ENCODE measurements at places on chromosomes 4 and X.

DNA sequence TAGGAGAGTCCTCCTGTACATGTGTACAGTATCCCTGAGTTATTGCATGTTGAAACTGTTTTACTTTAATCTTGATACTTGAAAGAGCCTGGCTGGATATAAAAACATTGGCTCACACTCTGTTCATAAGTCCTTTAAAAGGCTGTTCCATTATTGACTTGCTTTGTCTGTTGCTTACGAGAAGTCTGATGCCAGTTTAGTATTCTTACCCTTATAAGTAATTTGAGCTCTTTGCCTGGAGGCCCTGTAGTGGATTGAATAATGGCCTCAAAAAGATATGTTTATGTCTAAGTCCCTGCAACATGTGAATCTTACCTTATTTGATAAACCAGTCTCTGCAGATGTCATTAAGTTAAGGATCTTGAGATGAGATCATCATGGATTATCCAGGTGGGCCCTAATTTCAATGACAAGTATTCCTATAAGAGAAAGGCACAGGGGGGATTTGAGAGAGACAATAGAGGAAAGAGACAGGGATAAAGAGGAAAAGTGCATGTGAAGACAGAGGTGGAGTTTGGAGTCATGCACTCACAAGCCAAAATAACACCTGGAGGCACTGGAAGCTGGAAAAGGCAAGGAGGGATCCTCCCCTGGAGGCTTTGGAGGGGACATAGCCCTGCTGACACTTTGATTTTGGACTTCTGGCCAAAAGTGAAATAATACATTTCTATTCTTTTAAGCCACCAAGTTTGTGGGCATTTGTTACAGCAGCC lies 98.1 kb downstream of the IRF2 start:
- no peak for ATAC-seq

GRCh38 chr4:3344104-3344503 lies 51.3 kb downstream of the RGS12 start:
- ATAC-seq = no peak

DNA sequence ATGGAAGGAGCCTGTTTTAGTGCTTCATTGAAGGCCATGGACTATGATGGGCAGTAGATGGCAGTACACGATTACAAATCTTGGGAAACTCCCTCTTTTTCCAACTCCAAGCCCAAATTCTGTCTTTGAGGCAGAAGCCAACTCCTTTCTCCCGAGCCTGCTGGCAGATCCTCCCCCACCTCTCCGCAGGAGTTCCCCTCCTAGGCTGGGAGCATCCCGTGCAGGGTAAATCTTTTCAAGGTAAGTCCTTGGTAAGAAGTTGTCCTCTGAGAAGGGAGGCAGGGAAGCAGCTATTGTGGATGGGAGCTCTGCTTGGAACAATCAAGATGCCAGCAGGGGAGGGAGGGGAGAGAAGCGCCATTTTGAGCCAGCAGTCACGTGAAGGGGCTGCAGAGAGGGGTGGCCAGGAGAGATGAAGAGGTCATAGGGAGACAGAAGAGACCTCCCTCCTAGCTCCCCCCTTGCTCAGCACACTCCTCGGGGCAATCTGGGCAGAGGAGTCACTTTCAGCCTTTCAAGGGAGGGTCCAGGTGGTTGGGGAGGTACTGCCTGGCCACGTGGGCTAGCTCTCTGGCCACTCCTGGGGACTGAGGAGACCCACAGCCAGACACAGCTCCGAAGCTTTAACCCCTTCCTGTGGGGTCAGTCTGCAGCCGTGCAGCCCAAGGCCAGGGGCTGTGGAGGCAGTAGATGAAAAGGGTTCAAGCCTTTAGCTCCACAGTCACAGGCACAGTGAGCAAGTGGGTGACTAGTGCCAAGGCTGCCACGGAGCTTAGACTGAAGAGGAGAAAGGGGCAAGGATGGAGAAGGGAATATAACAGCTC lies 9.6 kb downstream of the CC2D2A start:
- no peak for ATAC-seq

DNA sequence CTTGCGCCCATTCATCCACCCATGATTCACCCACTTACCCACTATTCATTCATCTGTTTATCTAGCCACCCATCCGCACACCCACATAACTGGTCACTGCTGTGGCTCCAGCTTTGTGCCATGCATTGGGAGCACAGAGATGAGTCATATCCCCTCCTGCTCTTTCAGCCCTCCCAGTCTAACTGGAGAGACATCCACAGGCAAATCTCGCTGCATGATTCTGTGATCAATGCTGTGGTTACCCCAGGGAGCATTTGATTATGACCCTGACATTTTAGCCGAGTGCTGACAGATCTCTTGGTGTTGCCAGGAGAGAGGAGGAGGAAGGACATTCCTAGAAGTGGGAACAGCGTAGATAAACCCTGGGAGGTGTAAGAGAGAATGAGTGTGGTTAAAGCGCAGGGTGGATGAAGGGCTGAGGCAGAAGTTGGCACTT lies 10.4 kb upstream of the PORCN start:
- ATAC-seq = no peak

DNA sequence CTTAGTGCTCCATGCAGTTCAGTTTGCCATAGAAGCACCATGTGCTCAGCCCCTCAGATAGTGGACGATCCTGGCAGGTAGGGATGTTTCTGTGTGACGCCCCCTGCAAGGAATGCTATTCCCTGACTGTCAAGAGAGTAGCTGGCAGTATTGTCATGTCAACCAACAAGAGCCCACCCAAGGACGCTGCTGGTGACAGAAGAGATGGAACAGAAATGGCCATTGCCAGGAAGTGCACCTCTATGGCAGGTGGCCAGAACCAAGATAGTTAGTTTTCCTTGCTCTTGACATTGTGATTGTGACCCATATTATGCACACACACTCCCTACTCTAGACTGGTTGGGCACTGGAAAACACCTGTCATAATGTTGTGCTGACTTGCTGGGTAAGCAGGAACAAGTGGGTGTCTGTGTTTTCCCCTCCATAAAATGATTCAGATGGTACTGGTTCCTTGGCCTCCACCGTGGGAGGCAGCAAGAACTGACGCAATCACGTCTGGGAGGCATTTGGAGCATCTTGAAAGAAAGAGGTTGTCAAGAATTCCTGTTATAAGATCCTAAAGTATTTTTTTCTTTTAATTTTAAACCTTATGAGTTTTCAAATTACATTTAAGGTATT lies 507.9 kb downstream of the MID1IP1 start:
- ATAC-seq = peak; percentile 90

- ATAC-seq = peak; percentile 67
Measured at GRCh38 chr4:40699648-40700047, 50.1 kb upstream of the NSUN7 start.

DNA sequence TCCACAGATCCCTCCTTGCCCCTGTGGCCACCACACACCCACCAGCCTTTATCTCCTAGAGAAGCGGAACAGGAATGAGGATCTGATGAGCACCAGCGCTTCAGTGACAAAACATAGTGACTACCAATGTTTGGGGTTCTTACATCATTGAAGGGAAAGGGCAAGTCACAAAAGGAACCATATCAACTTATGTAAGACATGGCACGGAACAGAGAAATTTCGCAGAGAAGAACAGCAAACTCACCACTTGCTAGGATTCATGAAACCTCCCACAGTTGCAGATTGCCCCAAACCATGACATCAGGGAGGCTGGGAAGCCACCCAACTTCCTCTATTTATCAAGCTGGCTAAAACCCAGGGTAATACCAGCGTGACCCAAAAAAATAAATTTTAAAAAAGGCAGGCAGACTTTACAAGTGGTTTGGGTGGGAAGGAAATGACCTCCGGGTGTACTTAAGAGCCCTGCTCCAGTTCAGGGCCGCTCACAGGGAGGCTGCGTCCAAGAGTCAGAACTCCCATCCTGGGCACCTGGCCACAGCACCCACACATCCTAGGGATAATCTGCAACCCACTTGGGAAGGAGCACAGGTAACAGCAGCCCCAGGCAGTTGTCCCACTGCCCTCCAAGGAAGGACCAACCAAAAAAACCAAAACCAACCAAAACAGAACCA lies 36.0 kb downstream of the ADGRG2 start:
- ATAC-seq = no peak

DNA sequence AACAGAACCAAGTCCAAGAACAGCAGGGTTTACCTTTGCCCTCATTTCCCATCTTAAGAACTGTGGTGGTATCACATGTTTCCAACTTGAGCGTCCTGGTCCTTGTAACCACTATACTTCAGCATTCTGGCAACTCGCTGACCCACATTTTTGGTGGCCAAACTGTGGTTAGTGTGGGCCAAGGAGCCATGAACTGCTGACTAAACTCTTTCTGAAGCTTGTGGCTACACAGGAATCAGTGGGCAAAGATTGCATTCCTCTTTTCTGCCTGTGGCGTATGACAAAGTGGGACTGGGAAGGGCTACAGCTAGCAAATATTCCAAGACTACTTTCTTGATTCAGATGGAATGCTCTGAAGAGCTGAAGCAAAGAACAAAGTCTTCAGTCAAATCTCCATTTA lies 106.3 kb upstream of the MID1 start:
- ATAC-seq = no peak

DNA sequence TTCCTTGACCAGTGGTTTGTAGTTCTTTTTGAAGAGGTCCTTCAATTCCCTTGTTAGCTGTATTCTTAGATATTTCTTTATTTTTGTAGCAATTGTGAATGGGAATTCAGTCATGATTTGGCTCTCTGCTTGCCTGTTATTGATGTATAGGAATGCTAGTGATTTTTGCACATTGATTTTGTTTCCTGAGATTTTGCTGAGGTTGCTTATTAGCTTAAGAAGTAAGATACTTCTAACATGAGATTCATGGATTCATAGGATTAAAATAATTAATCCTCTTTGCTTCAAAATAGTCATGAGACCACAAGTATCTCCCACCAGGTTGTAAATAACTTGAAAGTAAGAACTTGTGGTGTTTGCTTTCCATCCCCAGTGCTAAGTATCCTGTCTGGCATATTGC lies 308.9 kb downstream of the DTHD1 start:
- no peak for ATAC-seq

DNA sequence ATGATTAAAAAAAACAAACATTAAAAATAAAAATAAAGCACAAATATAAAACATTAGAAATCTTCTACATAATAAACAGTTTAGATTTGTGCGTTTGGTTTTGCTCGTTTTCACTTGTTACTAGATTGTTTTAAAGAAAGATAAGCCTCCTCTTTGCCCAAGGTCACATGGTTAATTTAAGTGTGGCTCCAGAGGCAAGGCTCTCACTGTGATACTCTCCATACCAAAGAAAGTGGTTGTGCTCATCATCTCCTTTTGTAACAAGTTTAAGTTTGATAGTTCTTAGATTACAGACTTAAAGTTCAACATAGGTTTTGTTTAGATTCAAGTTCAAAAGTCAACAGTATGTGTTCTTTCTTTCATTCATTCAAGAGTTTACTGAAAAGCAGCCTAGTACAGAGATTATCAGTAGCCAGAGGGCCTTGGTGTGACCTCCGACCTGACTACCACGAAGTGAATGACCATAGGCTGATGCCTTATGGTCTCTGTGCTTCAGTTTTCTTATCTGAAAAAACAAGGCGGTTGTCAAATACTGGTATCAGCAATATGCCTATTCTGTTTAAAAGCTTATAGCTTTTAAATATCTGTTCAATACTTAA lies 133.2 kb downstream of the ZAR1 start:
- no peak for ATAC-seq

DNA sequence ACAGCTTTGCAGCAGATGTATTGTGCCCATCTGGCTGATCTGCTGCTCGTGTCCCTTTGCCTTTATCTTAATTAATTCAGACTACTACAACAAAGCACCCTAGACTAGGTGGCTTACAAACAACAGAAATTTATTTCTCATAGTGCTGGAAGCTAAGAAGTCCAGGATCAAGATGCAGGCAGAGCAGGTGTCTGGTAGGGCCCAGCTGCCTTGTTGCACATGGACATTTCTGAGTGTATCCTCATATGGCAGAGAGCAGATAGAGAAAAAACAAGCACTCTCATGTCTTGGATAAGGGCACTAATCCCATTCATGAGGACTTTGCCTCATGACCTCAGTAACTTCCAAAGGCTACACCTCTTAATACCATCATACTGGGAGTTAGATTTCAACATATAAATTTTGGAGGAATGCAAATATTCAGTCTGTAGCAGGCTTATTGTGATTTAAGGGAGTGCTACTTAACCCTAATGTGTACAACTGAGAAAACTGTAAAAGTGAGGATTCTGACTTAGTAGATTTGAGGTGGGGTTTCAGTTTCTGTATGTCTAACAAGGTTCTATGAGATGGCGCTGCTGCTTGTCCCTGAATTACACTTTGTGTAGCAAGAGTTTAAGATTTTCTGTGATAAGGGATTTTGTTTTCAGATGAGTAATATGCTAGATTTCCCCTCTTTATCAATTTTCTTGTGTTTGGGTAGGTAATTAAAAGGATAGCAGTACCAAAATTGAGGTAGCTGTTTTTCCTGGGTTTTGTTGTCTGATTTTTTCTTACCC lies 473.2 kb upstream of the TECRL start:
- no peak for ATAC-seq

- no peak for ATAC-seq
Measured at GRCh38 chr4:2689114-2689513, 67.0 kb downstream of the TNIP2 start.

DNA sequence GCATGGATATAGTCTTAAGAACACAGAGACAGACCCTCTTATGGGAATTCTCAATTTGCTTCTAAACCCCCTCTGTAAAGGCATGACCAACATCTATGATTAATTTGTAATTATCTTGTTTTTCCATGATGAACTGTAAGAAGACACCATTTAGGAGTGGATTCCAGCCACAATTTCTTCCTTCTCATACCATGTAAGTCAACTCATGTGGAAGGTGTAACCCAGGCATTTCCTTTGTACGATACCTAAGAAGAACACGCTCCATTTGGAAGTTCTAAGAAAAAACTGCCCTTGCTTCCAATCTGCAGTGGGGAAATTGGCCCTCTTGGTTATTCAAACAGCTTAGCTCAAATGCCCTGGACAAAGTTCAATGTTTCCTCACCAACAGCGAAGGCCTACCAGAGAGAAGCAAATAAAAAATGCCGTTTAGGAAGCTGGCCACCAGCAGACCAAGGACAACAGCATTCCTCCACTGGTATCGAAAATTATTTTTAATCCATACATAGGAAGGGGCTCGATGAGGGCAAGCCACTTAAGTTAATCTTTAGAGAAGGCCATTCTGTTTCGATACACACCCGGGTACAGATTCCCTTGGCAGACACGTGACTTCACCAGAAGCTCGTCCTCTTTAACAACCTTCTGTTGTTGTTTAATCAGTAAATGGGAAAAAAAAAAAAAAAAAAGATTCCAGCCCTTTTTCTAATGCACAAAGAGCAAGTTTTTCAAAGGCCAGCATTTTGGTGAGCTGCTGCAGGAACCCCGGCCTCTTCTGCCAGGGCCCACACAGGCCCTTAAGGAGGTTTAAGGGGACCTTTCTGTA lies 2.6 kb downstream of the DHRSX start:
- ATAC-seq = no peak

GRCh38 chr4:173530326-173531085 lies 477 bp upstream of the HAND2 start:
- no peak for ATAC-seq

DNA sequence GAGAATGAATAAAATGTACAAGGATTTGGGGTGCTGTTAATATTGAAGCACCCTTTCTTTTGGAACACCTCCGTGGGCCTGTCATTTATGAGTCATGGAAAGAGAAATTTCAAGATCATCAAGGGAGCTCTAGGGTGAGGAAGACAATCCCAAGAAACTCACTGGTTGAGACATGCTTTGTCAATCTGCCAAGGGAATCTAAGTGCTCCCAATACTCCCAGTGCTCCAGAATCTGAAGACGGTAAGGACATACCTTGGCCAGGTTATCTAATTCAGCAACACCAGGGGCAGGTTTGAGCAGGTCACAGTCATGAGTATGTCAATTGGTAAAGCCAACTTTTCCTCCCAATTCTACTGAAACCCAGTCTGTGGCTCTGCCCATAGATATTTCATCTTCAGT lies 556.4 kb upstream of the CPEB2 start:
- ATAC-seq = peak; percentile 27

GRCh38 chrX:148540671-148541583 lies 40.5 kb downstream of the AFF2 start:
- ATAC-seq = no peak

GRCh38 chr4:4416981-4417380 lies 30.1 kb downstream of the NSG1 start:
- ATAC-seq = no peak
